A172 (cell line): ENCODE measurements at places on chromosomes 16 and 17. TPM values are rescaled to one million over a fixed set of nuclear protein-coding genes. Genes with fewer than 3 reads are reported as not detected.

Gene TPSB2
- 1.1 TPM in 1 of 2 replicates, not detected in the other for total RNA-seq

- DNase-seq, result no peak
Observed at GRCh38 chr16:10812312-10813098, 6.1 kb downstream of the TVP23A start.

DNA sequence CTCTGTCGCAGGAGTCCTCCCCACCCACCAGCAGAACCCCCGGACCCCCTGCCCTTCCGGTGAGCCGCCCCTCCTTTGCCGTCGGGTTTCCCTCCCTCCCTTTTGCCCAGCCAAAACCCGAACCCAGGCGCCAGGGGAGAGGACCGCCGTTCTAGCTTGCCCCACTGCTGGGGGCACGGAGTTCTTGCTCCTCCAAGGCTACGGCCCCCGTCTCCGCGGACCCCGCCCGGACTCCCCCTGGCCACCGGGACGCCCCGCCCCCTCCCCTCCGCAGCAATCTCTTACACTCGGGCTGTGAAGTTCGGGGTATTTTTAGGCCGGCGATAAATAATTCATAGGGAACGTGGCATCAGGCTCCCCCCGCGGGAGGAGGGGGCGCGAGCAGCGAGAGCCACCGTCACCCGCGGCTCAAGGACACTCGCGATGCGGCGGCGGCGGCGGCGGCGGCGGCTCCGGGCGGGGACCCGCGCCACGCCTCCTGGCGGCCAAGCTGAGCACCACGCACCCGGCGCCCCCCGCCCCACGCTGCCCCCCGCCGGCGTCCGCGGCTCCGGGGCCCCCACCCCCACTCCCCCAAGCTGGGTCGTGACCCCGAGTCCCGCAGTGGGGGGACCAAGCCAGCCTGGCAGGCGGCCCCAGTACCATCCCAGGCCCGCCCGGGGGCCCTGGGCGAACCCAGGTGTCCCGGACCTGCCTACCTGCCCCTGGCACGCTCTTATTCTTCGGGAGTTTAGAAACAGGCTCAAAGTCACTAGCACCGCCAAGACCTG lies at the start of gene GRIN2C:
GRIN2C (minus strand) TSS at position 427 of the 770 bp plus-strand sequence. CDS start 4,793 bp downstream, outside the sequence.
- no peak for DNase-seq

- peak; percentile 79 for DNase-seq
Observed at GRCh38 chr17:50270435-50271362, 3.6 kb upstream of the TMEM92 start.

- no peak for DNase-seq
Observed at GRCh38 chr16:83198977-83199376, 572.2 kb downstream of the CDH13 start.

GRCh38 chr17:37713028-37713431 lies 31.8 kb downstream of the HNF1B start:
- DNase-seq, result no peak

Gene CBLN1
- total RNA-seq, result not detected in 2 replicates

Gene NPIPA5
- total RNA-seq, result not detected in 2 replicates

- DNase-seq, result no peak
Observed at GRCh38 chr16:9817586-9817985, 364.6 kb downstream of the GRIN2A start.

Gene TBC1D3G
- total RNA-seq, result 0.50 TPM in 1 of 2 replicates, not detected in the other

DNA sequence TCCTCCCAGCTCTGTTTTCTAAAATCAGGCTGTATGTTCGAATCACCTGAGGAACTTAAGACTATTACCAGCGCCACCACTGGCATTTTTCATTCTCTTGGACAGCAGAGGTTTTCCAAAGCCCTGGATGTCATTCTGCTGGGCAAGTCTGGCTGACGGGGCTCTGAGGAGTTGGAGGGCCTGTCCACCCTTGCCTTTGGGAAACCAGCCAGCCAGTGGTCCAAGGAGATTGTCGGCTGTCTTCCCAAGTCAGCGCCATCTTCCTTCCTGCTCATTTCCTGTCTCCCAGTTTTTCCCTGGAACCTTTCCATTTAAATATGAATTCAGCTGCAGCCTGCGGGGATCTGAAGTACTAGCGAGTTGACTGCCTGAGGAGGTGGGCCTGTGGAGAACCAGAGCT lies 258.3 kb downstream of the PRKCA start:
- DNase-seq, result no peak

- peak; percentile 12 for DNase-seq
Observed at GRCh38 chr16:75647112-75647491, 363 bp downstream of the KARS1 start.

GRCh38 chr16:75234856-75235696 lies 16.3 kb downstream of the CTRB1 start:
- no peak for DNase-seq

DNA sequence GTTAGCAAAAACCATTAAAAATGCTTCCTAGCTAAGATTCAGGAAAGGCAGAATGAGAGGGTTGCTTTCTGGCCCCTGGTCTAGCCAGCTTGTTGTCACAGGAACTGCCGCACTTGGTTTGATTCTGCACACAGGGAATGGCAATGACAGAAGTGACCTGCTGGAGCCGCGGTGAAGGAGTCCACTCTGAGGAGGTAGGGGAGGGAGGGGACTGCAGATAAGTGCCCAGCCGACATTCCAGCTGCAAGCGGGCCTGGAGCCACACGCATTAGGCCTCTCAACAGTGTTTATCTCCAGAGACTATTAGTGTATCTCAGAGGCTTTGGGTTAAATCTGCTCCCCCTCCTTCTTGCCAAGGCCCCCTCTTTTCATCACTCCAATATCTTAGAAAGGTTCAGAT lies 38.6 kb downstream of the CDRT15 start:
- no peak for DNase-seq

DNA sequence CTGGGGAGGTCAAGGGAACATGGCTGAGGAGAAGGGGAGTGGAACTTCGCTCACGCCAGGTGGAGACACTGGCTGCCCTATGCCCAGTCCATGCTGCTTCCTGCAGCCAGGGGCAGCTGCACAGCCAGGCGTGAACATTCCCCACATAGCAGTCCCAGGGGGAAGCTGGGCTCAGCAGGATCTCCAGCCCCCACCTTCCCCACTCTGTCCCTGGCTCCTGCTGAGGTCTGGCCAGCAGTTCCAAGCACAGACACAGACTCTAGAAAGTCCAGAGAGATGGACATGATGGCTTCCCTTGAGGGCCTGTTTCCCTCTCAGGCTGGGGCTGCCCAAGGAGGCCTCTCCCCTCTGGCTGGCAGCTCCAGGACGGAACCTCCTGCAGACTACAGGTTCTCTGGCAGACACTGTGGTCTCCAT lies 9.3 kb downstream of the JUP start:
- DNase-seq, result peak; percentile 74

- peak; percentile 99 for DNase-seq
Observed at GRCh38 chr17:42428141-42428944, 5.3 kb upstream of the CAVIN1 start.

Gene CWC25
- total RNA-seq, result 15.8 and 16.1 TPM in 2 replicates

Gene TSPOAP1
- total RNA-seq, result not detected in 2 replicates

Gene EPX
- total RNA-seq, result not detected in 2 replicates

Gene ITPRIPL2
- total RNA-seq, result 24.1 and 30.8 TPM in 2 replicates
